ENCODE measurements at places on chromosomes 2 and 18.

DNA sequence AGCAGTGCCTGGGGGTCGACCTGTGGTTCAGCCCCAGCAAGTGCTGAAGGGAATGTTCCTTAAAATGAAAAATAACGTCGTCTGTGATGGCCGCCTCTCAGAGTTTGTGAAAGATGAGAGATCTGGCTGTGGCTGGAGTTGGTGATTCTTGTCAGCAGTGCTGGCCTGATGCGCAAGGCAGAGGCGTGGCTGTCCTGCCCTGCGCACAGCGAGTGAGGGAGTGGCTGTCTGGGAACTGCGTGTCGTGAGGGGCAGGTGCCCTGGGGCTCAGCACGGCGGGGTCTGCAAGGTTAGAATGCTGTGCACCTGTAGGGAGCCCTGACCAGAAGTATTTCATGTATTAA, 8.8 kb downstream of the NFATC1 start:
- DNase-seq = no peak

DNA sequence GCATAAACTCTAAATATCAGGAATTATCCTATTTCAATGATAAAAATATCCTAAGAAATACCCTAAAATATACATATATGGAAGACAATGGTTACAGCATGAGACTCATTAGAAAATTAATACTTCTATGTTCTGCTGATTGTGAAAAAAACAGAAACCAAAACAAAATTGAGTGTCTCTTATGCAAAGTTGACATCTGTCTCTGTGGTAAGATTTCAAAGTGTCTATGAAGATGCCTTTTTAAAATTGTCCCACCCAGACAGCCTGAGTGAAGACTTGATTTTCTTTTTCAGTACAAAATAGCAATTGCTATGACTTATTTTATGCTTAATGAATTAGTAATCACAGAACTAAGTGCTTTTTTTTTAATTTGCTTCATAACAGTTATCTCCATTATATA, 1368.4 kb upstream of the LRRTM1 start:
- no peak for DNase-seq

DNA sequence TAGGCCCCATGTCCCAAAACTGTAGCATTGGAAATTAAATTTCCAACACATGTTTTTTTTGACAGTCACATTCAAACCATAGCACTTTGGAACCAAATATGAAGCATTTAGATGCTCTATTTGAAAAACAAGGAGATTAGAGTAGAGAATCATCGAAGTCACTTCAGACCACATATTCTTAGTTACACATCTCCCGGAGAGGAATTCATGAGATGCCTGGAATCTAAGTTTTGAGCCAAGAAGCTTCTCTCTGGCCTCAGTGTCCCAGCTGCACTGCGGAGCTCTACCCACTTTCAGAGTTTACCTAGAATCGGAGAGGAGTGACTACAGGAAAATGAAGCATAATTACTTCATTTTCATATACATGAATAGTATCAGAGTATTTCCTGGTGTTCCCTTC, 385.9 kb downstream of the TNS1 start:
- no peak for DNase-seq

DNA sequence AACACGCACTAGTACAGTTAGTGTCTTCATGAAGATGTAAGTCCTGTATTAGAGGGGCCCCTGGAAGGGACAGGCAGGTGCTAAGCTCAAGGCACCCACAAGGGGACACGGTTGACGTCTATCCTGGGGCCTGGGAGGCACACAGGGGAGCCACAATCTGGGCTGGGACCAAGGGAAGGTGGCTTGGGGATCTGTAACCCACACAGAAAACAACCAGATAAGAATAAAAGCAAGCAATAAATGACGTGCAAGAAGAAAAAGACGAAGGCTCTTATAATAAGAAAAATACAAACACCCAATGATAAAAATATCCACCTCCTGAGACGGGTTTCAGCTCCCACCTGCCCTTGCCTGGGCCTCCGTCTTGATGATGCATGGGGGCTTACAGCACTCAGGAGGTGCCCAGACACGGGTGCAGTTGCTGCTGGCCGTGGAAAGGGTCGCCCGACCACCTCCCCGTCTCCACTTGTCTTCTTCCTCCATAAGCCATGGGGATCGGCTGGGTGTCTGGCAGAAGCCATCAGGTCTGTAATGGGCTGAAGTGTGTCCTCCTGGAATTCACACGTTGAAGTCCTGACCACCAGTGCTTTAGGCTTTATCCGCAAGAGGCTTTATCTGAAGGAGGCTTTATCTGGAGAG, 73.9 kb downstream of the TWIST2 start:
- peak; percentile 52 for DNase-seq

GRCh38 chr2:214601852-214602633, 191.2 kb downstream of the VWC2L start:
- DNase-seq = no peak

DNA sequence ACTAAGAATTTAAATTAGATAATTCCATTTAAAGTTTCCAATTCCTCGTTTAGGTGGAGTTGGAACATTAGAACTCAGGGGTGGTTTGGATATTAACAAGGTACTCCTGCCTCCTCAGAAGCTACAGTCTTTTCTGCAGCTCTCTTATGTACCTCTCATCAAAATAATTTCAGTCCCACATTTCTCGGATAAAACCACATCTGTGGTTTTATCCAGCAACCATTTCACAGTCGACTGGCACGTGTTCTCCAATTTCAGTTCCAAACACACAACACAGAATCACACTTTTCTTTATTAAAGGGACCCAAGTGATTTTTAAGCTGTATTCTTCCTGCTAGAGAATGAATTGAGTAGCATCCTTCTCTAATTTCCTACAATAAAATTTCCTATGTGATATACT, 22.7 kb upstream of the NFU1 start:
- no peak for DNase-seq

GRCh38 chr18:28999726-29000125, 822.8 kb upstream of the CDH2 start:
- DNase-seq = no peak
